Endothelial cell (in vitro differentiated cells): ENCODE measurements at places on chromosomes 7 and 10.

- no peak for DNase-seq
Observed at GRCh38 chr7:122550545-122550944, 148.4 kb downstream of the RNF133 start.

GRCh38 chr7:92325858-92326257 lies 80.1 kb downstream of the ANKIB1 start:
- no peak for DNase-seq

- DNase-seq, result no peak
Observed at GRCh38 chr10:101112799-101113594, 18.1 kb upstream of the TLX1 start.

DNA sequence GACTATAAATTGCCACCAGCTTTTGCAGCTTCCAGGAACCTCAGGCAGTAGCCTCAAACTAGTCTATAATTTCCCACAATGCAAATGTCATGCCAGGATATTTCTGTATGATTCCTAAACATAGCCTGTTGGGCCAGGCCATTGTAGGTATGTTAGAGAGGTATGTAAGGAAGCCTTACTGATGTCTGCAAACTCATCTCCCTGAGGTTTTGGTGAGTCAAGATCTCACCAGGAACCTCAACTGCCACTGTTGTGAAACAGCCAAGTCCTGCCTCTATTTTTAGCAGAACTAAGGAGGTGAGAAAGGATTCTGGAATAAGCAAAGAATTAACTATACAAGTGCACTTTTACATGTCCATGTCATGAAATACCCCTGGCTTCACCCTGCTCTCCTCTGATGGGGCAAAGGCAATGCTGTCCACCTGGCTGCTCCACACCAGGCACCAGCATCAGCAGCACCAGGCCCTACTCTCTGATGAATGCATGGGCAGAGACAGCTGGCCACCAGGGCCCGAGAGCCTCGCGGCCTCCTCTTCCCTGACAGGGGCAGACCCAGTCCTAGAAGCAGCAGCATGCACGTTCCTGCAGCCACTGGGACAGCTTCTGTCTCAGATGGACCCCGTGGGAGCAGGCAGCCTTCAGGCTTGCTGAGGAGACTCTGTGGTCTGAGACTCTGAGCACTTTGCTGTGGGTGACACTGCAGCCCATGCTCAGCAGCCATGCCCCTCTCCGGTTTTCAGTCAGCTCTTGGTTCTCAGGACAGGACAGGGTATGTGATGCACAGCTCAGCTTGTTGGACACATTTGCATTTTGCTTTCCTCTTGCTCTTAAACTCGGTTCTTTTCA lies 147.3 kb downstream of the ZMYND11 start:
- DNase-seq, result no peak

GRCh38 chr10:91194497-91195179 lies 25.8 kb upstream of the PCGF5 start:
- no peak for DNase-seq

- DNase-seq, result no peak
Observed at GRCh38 chr10:49552277-49552676, 13.4 kb upstream of the ERCC6 start.

GRCh38 chr7:73678862-73679261 lies 4.4 kb downstream of the DNAJC30 start:
- no peak for DNase-seq

- DNase-seq, result no peak
Observed at GRCh38 chr7:27080844-27081436, 14.9 kb downstream of the HOXA1 start.

GRCh38 chr7:28725911-28726310 lies 232.2 kb downstream of the TRIL start:
- no peak for DNase-seq

DNA sequence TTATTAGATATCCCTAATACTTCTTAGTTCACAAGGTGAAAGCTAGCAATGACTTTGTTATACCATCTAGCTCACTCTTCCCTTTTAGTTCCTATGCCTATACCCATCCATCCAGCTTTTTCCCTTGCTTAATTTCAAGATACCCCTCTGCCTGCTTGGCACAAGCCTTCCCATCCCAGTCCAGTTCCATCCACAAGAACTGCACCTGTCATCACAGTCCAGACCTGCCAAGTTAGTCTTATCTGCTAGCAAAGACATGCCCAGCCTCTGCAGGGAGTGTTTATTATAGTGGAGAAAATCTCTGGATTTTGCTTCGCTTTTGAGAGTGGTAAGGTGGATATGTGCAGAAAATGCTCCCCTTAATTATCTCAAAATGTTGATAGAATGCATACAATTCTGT lies 158.2 kb downstream of the ST7 start:
- DNase-seq, result no peak

DNA sequence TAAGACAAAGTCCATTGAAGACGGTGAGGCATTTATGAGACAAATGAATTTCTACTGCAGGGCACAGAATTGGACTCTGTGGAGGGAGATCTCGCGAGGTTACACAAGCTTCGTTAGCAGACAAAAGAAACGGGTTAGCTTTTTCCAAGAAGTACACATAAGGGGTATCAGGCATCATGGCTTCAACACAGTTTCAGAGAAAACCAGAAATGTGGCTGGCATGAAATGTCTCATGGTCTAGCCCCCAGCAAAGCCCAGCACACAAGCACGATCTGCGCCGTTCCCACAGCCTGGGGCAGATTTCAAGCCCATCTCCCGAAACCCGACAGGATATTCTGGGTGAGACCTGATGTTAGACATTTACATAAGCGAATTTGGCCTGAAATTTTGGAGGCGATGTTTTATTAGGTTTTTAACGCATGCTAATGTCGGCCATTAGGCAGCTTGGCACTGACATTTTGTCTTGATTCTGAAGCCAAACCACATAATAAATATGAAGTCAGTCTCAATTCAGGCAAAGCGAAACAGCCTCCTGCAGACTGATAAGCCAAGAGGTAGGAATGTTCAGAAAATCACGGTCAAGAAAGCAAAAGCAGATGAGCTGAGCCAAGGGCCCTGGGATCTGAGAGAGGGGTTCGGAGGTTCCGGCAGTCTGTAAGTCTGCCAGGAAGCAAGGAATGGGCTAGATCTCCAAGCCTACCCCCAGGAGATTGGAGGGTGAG lies 240.5 kb downstream of the PRPF18 start:
- DNase-seq, result no peak
